ENCODE measurements at places on chromosomes 4 and X.

DNA sequence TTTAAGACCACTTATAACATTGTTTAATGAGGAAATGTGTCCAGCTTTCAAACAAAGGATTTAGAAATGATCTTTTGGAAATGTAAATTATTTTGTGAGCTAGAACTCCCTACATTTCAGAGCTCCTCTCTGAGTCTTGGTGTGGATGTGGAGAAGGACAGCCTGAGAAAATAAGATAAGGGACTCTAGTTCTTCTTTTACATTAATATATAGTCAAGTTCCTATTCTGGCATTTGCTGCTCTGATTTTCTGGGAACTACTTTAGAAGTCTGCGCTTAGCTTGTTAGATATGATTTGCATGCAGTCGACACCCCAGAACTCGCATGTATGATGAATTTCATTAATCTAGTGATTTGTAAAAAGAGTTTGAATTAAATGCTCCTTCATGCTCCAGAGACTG, 45.5 kb downstream of the TSPAN7 start:
- no peak for DNase-seq

DNA sequence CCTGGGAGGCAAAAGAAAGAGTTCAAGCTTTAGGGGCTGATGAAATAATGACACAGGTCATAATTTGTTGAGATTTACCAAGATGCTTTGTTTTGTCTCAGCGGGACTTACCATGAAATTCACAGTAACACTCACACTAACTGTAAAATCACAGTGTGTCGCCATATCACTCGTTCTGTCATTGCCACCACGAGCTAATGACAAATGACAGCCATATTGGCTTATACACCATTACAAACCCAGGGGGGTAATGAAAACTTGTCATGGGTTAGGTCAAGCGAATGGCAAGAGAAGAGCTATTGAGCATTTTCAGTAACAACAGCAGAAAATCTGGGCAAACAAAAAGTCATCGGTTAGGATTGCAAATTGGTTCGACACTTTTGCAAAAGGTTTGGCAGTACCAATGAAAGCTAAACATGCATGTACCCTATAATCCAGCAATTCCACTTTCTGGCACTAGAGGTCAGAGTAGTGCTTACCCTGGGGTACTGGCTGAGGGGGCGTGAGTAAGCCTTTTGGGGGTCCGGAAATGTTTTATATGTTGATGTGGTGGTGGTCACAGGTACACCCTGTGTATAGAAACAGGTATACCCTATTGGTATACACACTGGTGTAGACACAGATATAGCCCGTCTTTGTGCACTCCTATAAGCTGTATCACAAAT, 83.9 kb upstream of the RAI2 start:
- peak; percentile 26 for DNase-seq

GRCh38 chr4:41835321-41835995, 86.9 kb upstream of the PHOX2B start:
- no peak for DNase-seq

GRCh38 chr4:153791746-153792617, 3.1 kb upstream of the SFRP2 start:
- DNase-seq = no peak

GRCh38 chr4:124433044-124433443, 279.5 kb downstream of the ANKRD50 start:
- no peak for DNase-seq

GRCh38 chr4:73080789-73081188, 11.3 kb upstream of the COX18 start:
- DNase-seq = no peak

DNA sequence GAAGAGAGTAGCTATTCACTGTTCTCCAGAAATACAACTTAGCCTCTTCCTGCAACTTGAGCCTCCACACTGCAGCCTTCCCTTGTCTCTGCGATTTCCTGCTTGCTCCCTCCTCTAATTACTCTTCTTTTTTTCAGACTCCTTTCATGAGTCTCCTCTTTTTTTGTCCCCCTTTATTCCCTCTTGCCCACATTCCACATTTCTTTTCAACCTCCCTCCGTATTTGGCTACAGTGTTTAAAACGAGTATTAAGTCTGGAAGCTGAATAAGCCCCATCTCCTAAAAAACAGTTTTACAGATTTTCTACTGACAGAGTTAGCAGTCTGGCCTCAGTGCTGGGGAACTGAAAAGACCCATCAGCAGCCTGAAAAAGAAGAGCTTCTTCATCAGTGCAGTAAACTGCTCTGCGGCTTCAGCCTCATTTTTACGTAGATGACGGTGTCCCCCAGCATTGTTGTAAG, 141.5 kb downstream of the TENM3 start:
- no peak for DNase-seq

DNA sequence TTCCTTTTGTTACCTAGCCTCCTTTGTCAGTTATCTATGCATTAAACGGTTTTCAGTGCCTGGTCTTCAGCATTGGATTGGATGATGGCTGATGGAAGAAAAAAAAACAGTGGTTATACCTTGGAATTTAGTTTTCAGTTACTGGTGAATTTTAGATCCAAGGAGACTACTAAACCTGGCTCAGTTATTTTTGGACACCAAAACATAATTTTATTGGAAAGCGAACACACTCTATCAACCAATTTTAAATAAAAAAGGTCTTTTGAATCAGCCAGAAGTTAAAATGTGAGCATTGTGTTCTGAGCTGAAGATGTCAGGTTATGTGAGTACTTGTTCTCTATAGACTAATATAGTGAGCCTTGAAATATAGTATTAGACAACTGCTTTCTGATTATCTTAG, 32.1 kb downstream of the FGF2 start:
- no peak for DNase-seq

GRCh38 chr4:15413010-15413622, 14.7 kb upstream of the C1QTNF7 start:
- no peak for DNase-seq

GRCh38 chrX:22135171-22135711, 103.1 kb downstream of the PHEX start:
- DNase-seq = no peak

GRCh38 chr4:146255874-146256273, 41.5 kb downstream of the REELD1 start:
- DNase-seq = no peak

- no peak for DNase-seq
Measured at GRCh38 chr4:137526681-137527080, 5.6 kb downstream of the PCDH18 start.

DNA sequence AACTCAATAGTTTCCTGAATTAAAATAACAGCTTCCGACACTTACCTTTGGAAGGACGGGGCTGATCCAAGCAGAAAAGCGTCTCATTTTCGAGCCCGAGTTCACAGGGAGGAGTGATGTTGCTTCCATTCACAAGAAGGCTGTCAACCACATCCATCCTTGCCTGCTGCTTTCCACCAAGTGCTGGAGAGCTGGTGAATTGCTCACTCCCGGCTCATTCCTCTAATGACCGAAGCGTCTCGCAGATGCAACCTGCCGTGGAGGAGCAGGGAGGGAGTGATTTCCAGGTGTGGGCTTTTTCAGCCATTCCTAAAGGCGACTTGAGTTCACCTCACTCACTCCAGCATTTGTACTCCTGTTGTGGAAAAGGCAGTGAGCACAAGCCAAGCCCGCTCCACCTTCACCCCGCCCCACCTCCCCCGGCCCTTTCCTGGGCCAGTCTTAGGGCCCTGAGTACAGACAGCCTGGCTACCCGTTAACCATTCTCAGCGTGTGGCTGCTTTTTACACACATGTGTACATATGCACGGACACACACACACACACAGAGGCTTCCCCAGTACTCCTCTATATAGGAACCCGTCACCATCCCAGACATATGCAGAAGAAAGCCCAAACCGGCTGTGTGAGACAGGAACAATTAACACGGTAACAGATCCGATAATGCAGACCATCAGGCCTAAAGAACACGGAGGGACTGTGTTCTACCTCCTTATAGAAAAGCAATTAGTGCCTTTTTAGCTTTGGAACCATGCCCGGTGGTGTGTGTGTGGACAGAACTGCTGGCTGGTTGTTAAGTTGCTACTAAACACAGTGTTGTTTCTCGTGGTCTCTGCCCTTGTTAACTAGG, at the start of gene CCKAR:
Gene CCKAR, minus strand, starts transcription at position 374 of the 849 bp plus-strand sequence. Its CDS starts 217 bp downstream, at position 157.
- DNase-seq = peak; percentile 67

- DNase-seq = no peak
Measured at GRCh38 chr4:100948911-100949310, 398.4 kb downstream of the PPP3CA start.

DNA sequence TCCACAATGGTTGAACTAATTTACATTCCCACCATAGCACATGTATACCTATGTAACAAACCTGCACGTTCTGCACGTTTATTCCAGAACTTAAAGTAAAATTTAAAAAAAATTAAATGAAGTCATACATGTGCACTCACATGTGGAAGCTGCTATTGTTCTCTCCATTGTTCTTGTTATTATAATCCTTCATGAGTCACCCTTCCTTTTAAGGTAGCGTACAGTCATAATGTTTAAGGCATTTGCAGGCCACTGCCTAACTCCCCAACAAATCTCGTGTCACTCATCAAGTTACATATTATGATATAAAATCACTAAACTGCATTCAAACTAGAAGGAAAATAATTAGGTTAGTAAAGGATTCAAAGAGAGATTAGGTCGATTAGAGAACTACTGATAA, 63.6 kb downstream of the SLC7A11 start:
- DNase-seq = no peak

DNA sequence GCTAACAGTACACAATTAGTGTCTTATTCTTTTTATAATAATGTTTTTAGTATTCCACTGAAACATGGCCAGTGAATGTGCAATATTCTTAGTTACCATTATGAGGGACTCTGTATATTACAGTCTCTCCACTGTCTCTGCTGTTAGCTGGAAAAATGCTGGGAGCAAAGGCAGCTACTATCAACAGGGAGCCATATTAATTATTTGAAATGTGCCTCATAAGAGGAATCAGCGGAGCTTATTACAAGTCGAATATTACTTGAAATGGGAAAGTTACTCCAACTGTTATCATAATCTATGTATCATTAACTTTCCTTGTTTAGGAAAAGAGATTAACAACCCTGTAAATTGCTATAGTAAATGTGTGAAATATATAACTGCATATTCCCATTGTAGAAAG, 612.0 kb downstream of the ADGRL3 start:
- DNase-seq = no peak

- DNase-seq = no peak
Measured at GRCh38 chr4:100420571-100420970, 97.3 kb downstream of the EMCN start.

DNA sequence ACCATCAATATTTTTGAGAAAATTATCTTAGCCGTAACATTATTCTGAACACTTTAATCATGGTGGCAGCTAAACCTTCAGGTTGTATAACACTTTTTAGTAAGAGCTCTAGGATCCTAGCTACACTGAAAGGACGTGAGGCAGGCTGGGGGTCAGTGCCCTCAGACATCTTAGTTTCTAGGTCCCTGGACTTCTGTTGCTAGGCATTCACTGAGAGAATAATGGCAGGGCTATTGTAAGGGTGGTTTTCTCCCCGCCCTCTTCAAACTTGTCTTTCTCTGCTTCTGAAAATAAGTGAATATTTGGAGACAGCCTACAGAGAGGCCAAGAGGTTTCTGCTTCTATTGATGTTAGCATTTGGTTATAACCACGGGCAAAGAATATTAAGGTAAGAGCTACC, 15.4 kb upstream of the MMRN1 start:
- DNase-seq = no peak

GRCh38 chr4:10273030-10273429, 156.4 kb upstream of the WDR1 start:
- no peak for DNase-seq

DNA sequence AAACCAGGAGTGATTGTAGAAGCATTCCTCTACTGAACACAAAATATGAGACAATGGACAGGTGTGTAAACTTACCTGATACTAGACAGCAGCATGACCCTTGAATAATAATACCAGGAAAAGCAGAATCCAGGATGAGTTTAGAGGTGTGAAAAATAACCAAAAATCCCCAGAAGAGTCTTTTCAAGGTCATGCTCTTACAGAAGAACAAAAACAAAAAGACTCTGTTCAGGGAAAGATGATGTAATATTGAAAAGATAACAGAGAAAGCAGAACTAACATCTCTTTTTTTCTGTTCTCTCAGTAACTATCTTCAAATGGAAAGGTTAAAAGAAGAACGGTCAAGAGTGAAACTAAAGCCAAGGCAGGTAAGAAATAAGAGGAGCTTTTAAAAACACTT, 14.0 kb upstream of the ARHGAP10 start:
- no peak for DNase-seq

- DNase-seq = no peak
Measured at GRCh38 chrX:110228453-110228852, 89.4 kb downstream of the AMMECR1 start.

DNA sequence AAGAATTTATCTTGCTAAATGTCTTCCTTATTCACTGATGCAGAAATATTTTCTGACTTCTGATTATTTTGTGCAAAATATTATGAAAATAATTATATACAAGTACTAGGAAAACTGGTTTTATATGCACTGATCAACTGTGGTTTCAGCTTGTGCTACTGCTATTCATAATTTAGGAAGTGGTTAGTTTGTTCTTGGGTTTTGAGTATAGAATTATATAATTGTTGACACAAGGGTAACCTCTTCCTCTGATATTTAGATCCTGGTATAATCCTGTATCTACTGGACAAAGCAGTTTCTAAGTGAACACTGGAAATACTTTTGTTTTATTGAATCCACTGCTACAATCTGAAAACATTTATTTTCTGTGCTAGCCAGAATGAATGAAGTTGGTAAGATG, 182.8 kb downstream of the PDGFC start:
- no peak for DNase-seq

DNA sequence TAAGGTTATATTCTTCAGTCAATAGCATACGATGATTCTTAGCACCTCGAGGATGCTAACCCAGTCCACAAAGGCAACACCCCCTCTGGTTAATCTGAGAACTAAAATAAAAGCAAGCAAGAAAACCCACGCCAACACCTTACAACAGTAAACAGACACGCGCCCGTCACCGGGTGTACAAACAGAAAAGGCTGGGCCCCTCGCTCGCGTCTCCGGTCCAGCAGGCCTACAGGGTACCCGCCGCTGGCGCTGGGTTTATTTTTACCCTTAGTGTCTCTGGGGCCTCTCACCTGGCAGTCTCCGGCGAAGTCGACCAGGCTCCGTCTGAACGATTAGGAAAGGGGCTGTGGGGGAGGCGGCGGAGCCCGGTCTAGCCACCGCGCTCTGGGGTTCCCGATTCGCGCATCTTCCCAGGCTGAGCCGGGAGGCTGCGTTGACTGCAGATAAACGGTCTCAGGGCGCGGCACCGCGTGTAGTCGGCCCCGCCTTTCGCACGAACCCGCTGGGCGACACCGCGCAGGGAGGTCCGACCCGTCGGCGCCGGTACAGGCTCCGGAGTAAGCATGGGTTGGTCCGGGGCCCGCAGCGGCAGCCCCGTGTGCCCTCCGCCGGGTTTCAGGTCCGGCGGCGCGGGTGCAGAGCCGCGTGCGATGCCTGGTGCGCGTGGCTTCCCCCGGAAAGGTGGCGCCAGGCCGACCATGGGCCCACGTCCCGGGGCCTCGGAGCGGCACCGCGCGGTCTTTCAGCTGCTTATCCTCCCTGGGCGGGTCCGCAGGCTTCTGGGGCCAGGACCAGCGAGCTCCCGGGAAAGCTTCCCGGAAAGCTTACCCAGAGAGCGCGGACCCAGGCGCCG, 441 bp downstream of the SLC9B2 start:
- peak; percentile 39 for DNase-seq

- DNase-seq = no peak
Measured at GRCh38 chr4:27429364-27429871, 568.8 kb downstream of the STIM2 start.

Data from NCI-H748 treated with DMSO at 0.1 percent for 48 hours (cell line).